IMR-90 (cell line): ENCODE measurements at places on chromosomes 7 and 10. TPM values are rescaled to one million over a fixed set of nuclear protein-coding genes. Genes with fewer than 3 reads are reported as not detected.

GRCh38 chr7:88347090-88347489 is 40.4 kb upstream of the STEAP4 start:
- H3K27me3 ChIP-seq = no peaks in the 10 kb centered on the region
- no peak overlapping the region for H3K4me3 ChIP-seq
- no peak overlapping the region for H3K27ac ChIP-seq
- no peaks in the 10 kb centered on the region for H3K4me1 ChIP-seq
- no peak for DNase-seq

ATOH7 gene
- polyA plus RNA-seq = 0.05 TPM in 1 of 2 replicates, not detected in the other

KNDC1 gene
- 1.1 TPM in 2 replicates for polyA plus RNA-seq

DNA sequence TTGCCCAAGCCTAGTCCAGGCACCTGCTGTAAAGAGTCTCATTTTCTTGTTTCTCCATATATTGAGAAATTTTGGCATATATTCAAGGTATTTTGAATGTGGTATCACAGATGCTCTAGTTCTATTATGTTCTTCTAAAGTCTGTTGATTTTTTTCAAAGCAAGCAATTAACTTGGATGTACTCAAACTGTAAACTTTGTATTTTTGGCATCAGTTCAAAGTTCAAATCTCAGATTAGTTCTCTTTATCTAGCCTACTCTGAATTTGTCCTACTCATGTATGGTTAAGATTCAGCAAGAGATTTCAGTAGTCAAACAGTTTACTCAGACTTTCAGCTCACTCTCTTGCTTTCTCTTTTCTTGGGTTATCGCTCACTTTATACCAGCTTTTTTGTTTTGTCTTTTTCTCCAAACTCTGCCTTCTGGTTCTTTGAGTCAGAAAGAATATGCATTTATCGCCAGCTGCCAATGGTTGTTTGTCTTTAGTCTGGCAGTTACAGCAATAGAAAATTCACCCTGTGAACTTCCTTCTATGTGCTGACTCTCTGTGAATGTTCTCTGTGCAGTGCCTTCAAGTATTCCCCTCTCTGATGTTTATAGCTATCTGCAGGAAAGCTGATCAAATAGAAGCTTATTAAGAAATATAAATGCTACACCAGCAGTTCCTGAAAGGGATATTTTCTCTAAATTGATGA is 56.0 kb downstream of the ANKRD7 start:
- H3K36me3 ChIP-seq = no peaks in the 10 kb centered on the region
- no peak overlapping the region for H3K4me3 ChIP-seq
- no peaks in the 10 kb centered on the region for H3K4me1 ChIP-seq
- H3K27ac ChIP-seq = no peak overlapping the region
- H3K27me3 ChIP-seq = no peaks in the 10 kb centered on the region

DNA sequence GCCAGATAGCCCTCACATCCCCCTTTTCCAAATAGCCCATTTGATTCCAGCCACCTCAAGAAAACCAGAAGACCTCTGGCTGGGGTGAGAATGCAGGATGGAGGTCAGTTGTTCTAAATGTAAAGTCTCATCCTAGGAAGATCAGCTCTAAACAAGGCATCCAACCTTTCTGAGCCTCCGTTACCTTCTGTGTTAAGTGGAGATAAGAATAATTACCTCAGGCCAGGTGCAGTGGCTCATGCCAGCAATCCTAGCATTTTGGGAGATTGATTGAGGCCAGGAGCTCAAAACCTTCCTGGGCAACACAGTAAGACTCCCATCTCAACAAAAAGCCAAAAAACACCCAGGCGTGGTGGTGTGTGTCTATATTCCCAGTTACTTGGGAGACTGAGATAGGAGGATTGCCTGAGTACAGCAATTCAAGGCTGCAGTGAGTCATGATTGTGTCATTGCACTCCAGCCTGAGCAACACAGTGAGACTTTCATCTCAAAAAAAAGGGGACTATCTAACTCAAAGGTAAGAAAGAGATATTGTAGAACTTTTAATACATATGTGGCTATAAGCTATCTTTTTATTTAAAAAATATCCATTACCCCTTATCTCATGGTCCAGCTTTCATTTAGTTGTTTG is 43.5 kb downstream of the PRTFDC1 start:
- no peaks in the 10 kb centered on the region for H3K27me3 ChIP-seq
- no peak overlapping the region for H3K27ac ChIP-seq
- H3K36me3 ChIP-seq = no peaks in the 10 kb centered on the region
- no peak overlapping the region for H3K4me3 ChIP-seq

DNA sequence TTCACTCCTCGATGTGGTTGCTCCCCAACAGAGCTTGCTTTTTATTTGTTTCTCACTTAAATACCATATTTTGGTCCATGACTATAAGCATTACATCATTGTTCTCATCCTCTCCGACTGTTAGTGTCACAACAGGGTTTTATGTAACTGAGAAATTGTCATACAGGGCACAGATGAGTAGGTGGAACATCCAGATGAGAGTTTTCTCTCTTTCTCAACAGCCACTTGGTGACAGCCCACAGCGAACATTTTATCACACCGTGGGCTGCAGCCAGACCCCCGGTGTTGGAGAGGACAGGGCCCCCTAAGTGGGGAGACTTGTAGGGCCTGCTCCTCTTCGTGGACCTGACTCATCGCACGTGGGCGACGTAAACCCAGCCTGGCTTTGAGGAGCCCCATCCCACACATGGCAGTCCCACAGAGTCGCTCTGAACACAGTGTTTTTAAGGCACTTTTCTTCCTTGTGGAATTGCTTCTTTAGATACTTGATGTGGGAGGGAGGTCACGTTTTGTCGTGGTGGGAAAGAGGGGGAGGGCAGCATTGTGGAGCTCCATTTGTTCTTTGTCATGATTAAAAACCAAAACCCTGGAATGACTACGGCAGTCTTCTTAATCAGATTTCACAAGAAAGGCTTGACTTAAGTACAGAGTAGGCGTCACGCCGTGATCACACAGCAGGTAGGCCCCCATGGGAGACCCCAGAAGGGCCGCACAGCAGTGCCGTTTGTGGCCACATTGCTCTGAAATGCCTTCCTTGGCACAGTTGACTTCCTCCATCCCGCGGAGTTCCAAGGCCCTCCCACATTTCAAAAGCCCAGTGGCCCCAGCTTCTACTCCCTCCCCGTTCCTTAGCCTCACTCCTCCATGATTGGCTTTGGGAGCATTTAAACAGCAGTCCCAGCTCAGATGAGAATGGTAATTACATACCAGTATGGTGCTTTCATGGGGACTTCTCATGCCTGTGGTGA is 220.6 kb downstream of the CCDC3 start:
- H3K4me3 ChIP-seq = no peak overlapping the region
- peaks cover 2% of the 10 kb centered on the region; the same call in 1 of the 2 replicates for H3K4me1 ChIP-seq
- no peaks in the 10 kb centered on the region for H3K36me3 ChIP-seq
- no peak overlapping the region for H3K27ac ChIP-seq
- DNase-seq = peak; percentile 20

FOXP2 gene
- 0.89 and 1.4 TPM in 2 replicates for polyA plus RNA-seq

DNA sequence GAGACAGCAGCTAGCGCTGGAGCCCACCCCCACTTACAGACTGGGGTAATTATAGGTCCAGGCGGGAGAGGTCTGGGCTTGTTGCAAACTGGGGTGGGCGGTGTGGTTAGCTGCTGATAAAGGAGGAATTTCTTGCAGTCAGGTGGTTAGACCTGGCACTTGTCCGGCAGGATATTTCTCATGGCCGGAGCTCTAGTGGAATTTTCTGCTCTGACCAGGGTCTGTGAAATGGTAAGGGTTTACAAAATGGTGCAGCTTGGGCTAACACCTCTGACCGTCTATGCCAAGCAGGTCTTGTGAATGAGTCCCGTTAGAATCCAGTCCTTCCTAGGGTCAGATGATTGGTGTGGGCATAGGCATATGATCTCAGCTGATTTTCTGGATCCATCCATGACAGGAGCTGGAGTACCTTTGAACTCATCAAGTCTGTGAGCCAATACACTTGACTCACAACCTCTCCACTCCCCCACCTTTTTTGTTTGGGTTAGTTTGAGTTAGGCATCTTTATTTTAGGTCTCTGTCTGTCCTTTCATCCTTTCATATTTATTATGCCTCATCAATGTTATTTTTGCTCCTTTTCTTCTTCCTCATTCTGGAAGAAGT is 213.4 kb downstream of the SUGCT start:
- no peaks in the 10 kb centered on the region for H3K4me1 ChIP-seq
- no peak for DNase-seq
- H3K36me3 ChIP-seq = no peaks in the 10 kb centered on the region
- no peak overlapping the region for H3K27ac ChIP-seq
- no peaks in the 10 kb centered on the region for H3K27me3 ChIP-seq

- H3K4me3 ChIP-seq = no peak overlapping the region
- H3K4me1 ChIP-seq = no peaks in the 10 kb centered on the region; the same call in 1 of the 2 replicates
- DNase-seq = no peak
Measured at GRCh38 chr7:152866791-152867501, 107.4 kb downstream of the ACTR3B start.

DNA sequence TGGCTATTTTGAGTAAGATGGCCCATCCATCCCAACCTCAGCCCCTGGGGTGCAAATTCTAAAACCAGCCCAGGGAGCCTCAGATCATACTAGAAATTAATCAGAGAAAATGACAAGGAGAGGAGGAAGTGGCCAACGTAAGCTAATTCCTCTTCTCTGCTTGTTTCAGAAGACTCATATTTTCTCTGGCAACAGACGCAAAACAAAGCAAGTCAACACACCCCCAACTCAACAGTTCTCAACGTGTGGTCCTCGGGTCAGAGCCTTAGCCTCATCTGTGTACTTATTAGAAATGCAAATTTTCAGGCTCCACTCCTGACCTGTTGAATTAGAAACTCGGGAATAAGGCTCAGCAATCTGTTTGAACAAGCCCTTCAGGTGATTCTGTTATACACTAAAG is 413.9 kb upstream of the AUTS2 start:
- H3K27me3 ChIP-seq = no peaks in the 10 kb centered on the region
- DNase-seq = no peak
- no peaks in the 10 kb centered on the region for H3K4me1 ChIP-seq
- H3K27ac ChIP-seq = no peak overlapping the region
- no peaks in the 10 kb centered on the region for H3K36me3 ChIP-seq

GRCh38 chr7:116258734-116259133 is 48.4 kb downstream of the TES start:
- H3K27ac ChIP-seq = peak overlapping the region; percentile 49; the same call in 1 of the 2 replicates
- H3K27me3 ChIP-seq = no peaks in the 10 kb centered on the region
- H3K36me3 ChIP-seq = peaks cover 4% of the 10 kb centered on the region
- H3K4me3 ChIP-seq = no peak overlapping the region
- H3K4me1 ChIP-seq = peaks cover 11% of the 10 kb centered on the region; the same call in 1 of the 2 replicates
- DNase-seq = peak; percentile 79

DNA sequence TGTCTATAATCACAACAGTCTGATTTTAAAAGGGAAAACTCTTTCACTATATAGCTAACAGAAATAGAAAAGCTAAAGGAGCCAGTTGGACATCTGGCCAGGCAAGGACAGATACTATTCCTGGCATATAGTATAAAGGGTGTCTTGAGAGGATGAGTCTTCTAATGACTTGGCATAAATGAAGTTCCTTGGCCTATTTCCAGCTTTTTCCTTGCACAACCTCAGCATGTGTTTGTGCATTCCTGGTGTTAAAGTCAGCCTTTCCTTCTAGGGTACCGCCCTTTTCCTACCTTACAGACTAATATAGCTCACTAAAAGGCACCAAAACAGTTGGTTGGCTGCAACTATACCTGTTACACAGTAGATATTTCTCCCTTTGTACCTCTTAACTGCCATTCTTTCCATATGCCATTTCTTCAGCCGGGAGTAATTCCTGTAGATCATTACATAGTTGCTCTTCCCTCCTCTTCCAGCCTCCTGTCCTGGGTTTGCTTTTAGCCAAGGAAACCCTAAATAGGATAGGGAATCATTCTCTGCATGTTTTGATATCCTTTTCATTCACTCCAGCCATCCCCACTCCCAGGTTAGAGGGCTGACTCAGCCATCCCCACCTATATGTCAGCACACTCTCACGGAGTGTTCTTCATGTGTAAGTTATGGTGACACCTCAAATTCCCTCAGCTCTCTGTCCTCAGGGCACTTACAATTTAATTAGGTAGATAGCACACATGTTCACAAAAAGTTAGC is 102.1 kb upstream of the MDFIC start:
- no peaks in the 10 kb centered on the region for H3K36me3 ChIP-seq
- peaks cover 7% of the 10 kb centered on the region for H3K4me1 ChIP-seq
- no peaks in the 10 kb centered on the region for H3K27me3 ChIP-seq
- H3K4me3 ChIP-seq = no peak overlapping the region

DNA sequence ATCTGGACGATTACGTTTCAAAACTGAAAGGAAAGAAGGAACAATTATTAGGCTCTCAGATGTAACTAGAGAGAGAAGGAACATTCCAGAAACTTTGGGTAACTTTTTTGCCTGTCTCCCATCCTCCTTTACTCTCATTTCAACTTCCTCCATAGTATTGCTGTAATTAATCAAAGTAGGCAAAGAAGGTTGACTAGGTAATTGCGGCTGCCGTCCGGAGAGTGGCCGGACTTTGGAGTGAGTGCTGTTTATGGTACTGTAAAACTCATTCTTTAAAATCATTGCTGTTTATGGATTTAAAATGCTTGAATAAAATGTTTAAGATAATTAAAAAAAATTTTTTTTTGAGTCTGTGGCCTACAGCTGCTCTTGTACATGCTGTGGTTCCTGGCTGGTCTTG is 56.4 kb downstream of the RBM33 start:
- H3K27ac ChIP-seq = no peak overlapping the region
- DNase-seq = no peak
- H3K36me3 ChIP-seq = peaks cover 21% of the 10 kb centered on the region
- H3K27me3 ChIP-seq = no peaks in the 10 kb centered on the region

TIAL1 gene
- 62.9 and 83.5 TPM in 2 replicates for polyA plus RNA-seq

- no peaks in the 10 kb centered on the region for H3K36me3 ChIP-seq
- H3K27ac ChIP-seq = no peak overlapping the region
- no peaks in the 10 kb centered on the region for H3K27me3 ChIP-seq
- no peak for DNase-seq
Measured at GRCh38 chr7:67843001-67843565, 846.5 kb downstream of the TYW1 start.

PDE1C gene
- polyA plus RNA-seq = 10.9 and 14.2 TPM in 2 replicates

DNA sequence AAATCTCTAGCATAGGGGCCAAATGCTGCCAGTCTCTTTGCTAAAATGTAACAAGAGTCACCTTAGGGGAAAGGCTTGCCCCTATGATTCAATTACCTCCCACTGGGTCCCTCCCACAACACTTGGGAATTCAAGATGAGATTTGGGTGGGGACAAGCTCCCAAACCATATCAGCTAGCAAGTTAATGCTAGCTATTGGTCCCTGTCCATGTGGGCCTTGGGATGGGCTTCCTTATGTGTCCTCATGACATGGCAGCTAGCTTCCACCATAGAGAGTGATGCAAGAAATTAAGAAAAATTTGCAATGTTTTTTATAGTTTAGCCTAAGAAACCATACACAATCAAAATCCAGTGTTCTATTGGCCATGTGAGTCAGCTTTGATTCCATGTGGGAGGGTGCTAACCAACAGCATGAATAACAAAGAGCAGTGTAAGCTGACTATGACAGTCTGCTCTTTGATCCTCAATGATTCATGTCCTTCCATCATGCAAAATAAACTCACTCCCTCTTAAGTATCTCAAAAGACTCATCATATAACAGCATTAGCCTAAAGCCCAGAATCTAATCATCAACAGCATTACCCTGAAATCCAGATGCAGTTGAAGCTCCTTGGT is 21.7 kb upstream of the ZNF365 start:
- no peaks in the 10 kb centered on the region for H3K36me3 ChIP-seq
- no peaks in the 10 kb centered on the region for H3K27me3 ChIP-seq
- H3K4me1 ChIP-seq = no peaks in the 10 kb centered on the region
- no peak overlapping the region for H3K27ac ChIP-seq
- DNase-seq = peak; percentile 52

GRCh38 chr10:3954615-3955014 is 169.6 kb upstream of the KLF6 start:
- H3K4me1 ChIP-seq = no peaks in the 10 kb centered on the region
- no peaks in the 10 kb centered on the region for H3K27me3 ChIP-seq
- H3K36me3 ChIP-seq = no peaks in the 10 kb centered on the region

- H3K4me3 ChIP-seq = no peak overlapping the region
- H3K36me3 ChIP-seq = no peaks in the 10 kb centered on the region
- H3K4me1 ChIP-seq = no peaks in the 10 kb centered on the region
- no peaks in the 10 kb centered on the region for H3K27me3 ChIP-seq
Measured at GRCh38 chr7:112573302-112574039, 92.7 kb downstream of the LSMEM1 start.
